HS-5 (cell line): ENCODE measurements at places on chromosomes 1 and 21.

DNA sequence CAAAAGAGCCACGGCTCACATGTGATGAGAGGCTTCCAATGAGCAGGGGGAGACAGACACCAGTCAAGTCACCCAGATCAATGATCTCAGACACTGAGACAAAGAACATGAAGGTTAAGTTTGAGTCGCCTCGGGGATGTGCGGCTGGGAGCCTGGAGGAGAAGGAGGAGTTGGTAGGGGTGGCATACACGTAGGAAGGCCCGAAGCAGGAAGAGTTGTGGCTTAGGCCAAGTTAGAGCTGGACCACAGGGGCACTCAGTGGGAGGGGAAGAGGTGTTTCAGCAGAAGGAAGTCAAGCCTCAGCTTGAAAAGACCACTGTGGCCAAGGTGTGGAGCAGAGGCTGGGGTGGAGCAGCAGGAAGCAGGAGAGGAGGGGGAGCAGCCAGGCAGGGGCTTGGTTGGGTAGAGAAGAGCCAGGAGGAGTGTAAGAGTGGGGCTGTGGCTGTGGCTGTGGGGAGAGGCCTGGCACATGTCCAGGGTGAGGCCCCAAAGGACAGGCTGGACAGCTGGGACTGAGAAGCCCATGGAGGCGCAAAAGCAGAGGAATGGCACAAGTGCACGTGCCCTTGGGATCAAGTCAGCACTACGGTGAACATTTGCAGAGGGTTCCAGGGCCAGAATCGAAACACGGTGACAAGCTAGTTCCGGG, 27.6 kb downstream of the CTNNBIP1 start:
- DNase-seq = no peak

- no peak for DNase-seq
Measured at GRCh38 chr1:60170709-60171108, 97.1 kb upstream of the C1orf87 start.

DNA sequence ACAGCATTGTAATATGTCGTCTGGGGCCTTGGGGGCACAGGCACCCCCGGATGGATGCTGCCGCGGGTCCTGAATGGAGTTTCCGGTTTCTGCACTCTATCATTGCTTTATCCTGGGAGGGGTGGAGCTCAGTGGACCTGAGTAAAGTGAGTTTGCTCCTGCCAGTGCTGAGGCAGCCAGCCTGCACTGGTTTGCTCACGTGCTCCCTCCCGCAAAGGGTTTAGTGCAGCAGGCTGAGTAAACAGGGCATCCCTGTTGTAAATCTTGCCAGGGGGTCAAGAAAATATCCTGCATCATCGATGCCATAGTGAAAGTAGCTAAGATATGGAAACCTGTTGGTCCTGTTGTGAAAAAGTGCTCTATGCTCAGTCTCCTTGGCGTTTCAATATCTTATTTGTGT, 85.6 kb upstream of the BRINP3 start:
- DNase-seq = no peak

- peak; percentile 28 for DNase-seq
Measured at GRCh38 chr1:165114022-165114888, 242.3 kb downstream of the LMX1A start.

DNA sequence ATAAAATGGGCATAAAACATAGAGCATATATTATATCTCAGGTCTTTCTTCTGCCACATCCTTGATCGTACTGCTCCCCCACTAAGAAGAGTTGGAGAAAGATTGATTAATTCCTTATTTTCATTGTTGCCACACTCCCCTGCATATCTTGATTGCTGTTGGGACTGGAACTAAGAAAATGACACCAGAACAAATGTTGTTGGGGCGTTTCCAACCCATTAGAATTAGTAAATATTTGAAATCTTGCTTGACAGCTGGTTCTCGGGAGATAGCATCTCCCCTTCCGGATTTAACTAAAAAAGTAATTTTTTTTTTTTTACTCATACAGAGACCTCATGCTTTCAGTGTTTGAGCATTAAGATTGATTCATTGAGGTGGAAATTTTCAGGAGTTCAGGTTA, 493.0 kb upstream of the PLXNA2 start:
- no peak for DNase-seq

DNA sequence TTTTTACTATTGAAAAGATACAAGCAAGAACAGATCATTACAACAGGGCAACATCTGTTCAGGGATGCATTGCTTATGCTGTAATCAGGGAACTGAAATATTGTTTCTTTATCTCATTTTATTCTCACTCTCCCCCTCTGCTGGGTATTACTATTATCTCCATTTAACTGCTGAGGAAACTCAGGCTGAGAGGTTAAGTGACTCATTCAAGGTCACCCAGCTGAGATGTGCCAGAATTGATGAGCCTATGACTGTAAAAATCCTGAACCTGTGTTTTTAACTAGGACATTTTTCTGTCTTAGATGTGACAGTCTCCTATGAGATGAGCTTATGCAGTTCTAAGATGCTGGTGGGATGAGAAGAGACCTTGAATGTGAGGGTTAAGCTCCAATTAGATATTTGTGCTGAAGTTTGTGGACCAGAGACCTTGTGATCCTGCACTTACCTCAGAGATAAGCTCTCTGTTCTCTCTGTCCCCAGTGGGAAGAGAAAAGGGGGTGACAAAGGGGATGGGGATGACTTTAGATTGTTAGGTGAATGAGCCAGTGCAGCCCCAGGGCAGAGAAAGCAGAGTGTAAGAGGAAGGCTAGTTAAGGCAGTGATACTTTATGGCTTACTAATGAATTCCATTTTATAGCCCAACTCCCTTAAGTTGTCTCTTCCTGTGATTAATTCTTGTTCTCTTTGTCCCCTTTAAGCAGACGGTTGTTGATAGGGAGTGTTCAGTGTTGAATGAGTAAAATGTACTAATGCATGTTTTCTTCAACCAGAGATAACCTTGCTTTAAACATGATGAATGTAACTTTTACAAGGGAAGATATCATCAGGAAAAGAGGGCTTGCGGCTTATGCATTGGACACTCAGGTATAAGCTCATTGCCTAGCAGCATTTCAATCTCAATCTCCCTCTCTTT, 111.4 kb downstream of the HLX start:
- peak; percentile 77 for DNase-seq

GRCh38 chr1:167544447-167545093, 9.0 kb downstream of the CREG1 start:
- no peak for DNase-seq

GRCh38 chr1:27416387-27417111, 24.1 kb downstream of the GPR3 start:
- DNase-seq = no peak

GRCh38 chr21:43808832-43809251, 19.5 kb downstream of the RRP1 start:
- DNase-seq = no peak

GRCh38 chr1:167462341-167462740, 56.0 kb downstream of the CD247 start:
- no peak for DNase-seq

DNA sequence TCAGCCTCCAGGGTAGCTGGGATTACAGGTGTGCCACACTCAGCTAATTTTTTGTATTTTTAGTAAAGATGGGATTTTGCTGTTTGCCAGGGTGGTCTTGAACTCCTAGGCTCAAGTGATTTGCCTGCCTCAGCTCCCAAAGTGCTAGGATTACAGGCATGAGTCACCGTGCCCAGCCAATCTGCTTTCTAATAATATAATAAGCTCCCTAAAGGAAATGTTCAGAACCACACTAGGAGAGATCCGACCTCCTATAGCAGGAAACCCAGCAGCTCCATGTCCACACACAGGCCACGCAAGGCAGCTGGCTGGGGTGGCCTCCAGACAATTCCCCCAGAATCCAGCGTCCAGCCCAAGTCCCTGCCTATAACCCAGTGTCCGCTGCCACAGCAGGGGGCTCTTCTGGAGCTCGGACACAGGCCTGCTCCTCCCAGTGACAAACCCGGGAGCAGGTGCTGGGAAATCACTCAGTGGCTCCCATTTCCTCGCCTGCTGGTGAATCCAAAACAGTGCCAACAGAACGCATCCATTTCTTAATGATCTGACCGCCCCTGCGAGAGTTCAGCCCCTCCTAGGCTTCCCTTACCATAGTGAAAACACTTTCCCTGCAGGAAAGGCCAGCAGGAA, 7.5 kb downstream of the RIPK4 start:
- DNase-seq = no peak

DNA sequence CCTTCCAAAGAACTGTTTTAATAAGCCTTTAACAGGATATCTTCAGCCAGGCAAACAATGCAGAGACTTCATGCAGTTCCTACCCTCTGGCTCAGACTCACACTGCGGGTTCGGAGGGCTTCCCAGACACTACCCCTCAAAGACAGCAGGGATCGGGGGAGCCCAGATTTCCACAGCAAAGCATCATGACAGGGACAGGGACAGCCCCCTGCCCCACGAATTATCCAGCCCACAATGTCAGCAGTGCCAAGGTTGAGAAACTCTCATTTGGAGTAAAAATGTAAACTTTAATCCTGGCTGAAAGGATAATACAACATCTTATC, 20.1 kb downstream of the NPHP4 start:
- DNase-seq = no peak

GRCh38 chr1:111275079-111275478, 15.6 kb upstream of the CHIA start:
- DNase-seq = peak; percentile 71

DNA sequence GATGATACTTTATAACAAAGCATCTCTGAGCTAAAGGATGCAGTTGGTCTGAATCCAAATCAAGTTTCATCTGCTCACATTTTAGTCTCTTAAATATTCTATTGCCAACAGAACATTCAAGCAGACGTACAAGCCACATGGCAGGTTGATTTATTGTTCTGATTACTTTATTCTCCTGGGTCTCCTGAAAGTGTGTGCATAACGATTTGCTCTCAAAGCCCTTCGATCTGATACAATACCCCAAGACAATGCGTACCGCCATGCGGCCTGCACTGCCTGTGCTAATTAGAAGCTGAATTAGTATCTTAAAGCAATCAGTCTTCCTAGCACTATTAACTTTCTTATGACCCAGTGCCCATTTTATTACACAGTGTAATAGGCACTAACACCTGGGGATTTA, 56.9 kb downstream of the FHAD1 start:
- no peak for DNase-seq

DNA sequence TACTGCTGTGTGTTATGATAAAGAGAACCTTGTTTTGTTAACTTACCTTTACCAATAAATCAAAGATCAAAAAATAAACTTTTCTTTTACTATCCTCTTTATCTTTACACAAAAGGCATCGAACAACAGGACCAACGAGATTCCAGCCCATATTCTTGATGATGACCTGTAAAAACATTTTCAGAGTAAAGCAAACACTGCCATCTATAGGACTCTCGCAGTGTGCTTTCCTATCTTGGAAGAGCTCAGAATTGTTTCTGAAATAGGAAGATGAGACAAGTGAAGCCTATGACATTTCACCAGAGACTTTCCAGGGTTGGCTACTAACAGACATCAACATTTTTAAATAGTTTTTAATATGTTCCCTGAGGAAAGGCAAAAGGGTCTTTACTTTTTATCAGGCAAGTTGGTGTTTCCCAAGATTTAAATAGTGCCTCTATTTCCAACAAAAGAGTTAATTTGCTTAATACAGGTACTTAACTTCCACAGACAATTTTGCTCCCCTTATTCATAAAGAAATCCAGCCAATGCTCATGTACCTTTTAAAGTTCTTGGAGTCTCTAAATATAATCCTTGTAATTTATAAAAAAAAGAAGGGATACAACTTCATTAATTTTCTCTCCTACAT, 7.3 kb downstream of the GLMN start:
- DNase-seq = no peak

DNA sequence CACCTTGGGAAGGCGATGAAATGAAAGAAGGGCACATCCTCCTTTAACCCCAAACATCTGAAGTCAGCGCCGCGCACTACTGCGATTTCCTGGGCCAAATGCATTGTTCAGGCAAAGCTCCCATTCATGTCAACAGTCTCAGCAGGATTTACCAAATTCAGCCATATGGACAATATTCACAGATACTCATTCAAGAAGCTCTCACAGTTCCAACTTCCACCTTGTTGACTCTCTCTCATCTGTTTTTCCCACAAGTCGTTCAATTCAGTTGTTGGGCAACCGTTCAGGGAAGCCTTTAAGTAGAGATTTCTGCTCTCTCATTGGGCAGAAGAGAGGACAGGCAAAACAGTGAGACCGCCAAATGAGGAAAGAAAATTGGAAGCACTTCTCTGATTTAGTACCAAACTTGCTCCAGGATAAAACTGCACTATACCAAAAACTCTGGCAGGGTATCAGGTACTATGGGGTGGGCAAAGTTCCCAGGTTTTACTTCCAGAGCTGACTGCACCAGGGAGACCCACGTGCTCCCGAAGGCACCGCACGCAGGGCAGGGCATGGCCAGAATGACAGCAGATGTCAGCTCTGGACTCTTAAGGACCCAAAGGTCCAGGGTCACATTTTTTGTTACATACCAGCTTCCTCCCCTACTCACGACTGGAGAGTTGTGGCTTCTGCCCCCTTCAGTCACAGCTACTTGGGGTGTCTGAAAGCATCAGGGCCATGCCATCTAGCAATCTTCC, 668.8 kb downstream of the KIF26B start:
- no peak for DNase-seq

- no peak for DNase-seq
Measured at GRCh38 chr1:66282891-66283621, 250.9 kb upstream of the SGIP1 start.

- no peak for DNase-seq
Measured at GRCh38 chr1:37761416-37762095, 3.4 kb downstream of the EPHA10 start.

- peak; percentile 52 for DNase-seq
Measured at GRCh38 chr1:88595355-88596002, 88.6 kb upstream of the PKN2 start.

DNA sequence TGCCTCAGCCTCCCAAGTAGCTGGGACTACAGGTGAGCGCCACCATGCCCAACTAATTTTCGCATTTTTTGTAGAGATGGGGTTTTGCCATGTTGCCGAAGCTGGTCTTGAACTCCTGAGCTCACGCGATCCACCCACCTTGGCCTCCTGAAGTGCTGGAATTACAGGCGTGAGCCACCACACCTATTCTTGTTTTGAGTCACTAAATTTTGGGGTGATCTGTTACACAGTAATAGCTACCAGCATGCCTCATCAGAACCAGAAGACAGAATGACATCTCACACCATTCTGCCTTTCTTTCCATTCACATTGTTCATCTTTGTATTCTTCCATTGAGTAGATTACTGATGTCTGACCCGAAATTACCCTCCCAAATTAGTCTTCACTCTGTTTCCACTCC, 9.1 kb downstream of the RHBDL2 start:
- no peak for DNase-seq

DNA sequence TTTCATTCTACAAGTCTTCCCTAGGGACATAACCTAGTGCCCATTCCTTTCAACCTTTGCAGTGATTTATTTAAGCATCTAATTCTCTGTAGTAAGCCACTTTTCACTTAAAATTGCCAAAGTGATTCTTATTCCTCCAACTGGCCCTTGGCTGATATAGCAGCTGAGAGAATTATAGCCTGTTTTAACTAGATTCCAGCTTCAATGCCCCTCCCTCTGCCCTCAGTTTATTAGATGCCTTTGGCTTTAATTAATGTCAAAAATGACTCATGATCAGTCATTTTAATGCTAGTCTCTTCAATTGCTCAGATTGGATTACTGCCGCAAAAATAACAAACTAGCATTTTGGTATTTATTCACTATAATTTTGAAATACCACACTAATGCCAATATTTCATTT, 145.4 kb upstream of the KCTD3 start:
- no peak for DNase-seq

- no peak for DNase-seq
Measured at GRCh38 chr1:70205071-70205433, 327 bp downstream of the LRRC40 start.
